Effector memory CD8-positive, alpha-beta T cell (primary cell): ENCODE measurements at places on chromosomes 2 and 18.
A peak's percentile ranks its signal among the peaks of the same experiment; 100 is the strongest.

DNA sequence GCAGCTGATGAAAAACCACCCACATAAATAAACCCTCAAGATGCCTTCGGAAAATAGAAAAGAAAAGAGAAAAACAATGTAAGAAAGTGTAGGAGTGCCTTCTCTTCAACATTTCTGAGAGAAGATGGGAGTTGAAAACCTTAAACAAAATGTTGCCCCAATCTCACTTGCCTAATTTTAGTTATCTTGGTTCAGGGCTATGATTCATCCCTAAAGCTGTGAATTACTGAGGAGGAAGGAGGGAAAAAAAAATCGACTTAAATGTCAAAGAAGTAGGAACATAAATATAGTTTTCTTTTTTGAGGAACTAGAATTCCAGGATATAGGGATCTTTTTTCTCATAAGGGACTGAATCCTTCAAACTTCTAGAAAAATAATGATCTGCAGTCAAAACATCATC lies 360.3 kb downstream of the TGIF1 start:
- peaks cover 3% of the 10 kb centered on the region for H3K27me3 ChIP-seq
- no peak overlapping the region for H3K27ac ChIP-seq
- no peaks in the 10 kb centered on the region for H3K4me1 ChIP-seq
- no peak for DNase-seq

DNA sequence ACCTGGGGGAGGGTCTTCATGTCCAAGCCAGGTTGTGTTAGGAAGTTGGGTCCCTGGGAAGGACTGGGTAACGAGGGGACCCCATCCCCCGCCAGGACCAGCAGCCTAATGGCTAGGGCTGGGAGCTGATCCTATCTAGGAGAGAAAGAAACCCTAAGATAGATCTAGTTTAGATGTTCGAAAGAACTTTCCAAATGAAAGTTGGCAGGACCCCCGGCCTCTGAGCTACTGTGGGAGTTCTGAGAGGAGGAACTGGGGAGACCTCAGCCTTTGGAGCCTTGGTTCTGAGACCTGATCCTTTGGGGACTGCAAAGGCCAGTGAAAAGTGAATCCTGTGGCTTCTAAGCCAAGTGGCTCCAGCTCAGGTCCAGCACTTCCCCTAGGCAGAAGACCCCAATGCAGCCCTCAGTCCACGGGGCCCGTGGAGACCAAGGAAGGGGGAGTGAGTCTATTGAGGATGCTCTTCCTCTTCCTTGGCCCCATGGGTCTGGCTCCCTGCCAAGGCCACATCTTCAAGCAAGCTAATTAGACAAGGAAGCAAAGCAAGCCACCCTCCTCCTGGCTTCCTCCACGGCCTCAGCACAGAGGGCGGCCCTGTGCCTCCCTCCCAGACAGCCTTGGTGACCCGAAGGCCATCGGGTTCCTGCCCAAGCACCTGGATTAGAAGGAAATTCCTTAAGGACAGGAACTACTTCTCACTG lies 23.5 kb downstream of the CCT7 start:
- no peaks in the 10 kb centered on the region for H3K27me3 ChIP-seq
- peaks cover 5% of the 10 kb centered on the region for H3K36me3 ChIP-seq
- DNase-seq, result no peak
- no peak overlapping the region for H3K4me3 ChIP-seq
- H3K4me1 ChIP-seq, result peaks cover 3% of the 10 kb centered on the region

DNA sequence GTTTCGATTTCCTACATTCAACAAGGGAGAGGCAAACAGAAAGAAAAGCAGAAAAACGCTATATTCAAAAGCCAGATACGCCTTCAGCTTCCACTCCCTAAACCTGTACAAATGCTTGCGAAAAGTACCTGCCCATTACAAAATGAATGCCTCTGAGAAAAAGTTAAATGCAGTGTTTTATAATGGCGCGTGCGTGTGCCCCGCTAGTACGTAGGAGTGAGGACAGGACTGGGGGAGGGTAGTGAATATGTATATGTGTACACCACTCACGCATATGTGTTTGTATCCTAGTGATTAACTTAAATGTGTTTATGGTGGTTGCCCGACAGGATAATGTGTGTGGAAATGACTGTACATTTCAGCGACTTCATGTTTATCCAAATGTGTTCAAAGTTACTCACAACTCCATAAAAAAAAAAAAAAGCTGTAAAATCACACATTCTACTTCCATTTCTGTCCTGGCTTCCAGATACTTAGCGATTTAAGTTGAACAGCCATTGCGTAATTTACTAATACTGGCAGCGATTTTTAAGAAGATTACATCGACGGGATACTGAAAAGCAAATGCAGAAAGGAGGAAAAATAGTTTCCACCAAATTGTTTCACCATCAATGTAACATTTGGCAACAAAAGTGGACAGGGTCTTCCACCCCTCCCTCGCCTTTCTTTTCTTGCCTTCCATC lies 1.3 kb downstream of the NEUROD1 start:
- H3K27ac ChIP-seq, result no peak overlapping the region
- no peak overlapping the region for H3K4me3 ChIP-seq
- H3K27me3 ChIP-seq, result peaks cover 77% of the 10 kb centered on the region
- DNase-seq, result no peak
- peaks cover 15% of the 10 kb centered on the region for H3K4me1 ChIP-seq
- no peaks in the 10 kb centered on the region for H3K36me3 ChIP-seq

GRCh38 chr18:8084160-8084559 lies 517.0 kb downstream of the PTPRM start:
- H3K4me3 ChIP-seq, result no peak overlapping the region
- no peak for DNase-seq
- H3K36me3 ChIP-seq, result peaks cover 9% of the 10 kb centered on the region
- no peaks in the 10 kb centered on the region for H3K4me1 ChIP-seq
- H3K27me3 ChIP-seq, result no peaks in the 10 kb centered on the region

DNA sequence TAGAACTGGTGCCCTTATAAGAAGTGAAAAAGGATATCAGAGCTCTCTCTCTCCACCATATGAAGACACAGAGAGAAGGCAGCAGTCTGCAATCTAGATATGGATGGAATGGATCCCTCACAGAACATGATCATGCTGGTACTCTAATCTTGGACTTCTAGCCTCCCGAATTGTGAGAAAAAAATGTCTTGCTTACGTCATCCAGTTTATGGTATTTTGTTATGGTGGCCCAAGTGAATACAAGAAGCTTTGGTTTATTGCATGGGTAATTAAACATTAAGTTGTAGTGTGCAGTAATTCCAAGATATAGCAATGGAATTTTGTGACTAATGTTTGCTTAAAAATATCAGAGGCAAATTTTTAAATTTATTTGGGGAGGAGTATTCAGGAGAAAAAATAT lies 1667.4 kb upstream of the SLC39A10 start:
- no peaks in the 10 kb centered on the region for H3K36me3 ChIP-seq
- H3K4me1 ChIP-seq, result no peaks in the 10 kb centered on the region
- no peak overlapping the region for H3K4me3 ChIP-seq
- no peak for DNase-seq

- H3K36me3 ChIP-seq, result peaks cover 3% of the 10 kb centered on the region
- H3K27me3 ChIP-seq, result peaks cover 34% of the 10 kb centered on the region
- no peak overlapping the region for H3K4me3 ChIP-seq
- H3K4me1 ChIP-seq, result no peaks in the 10 kb centered on the region
- no peak overlapping the region for H3K27ac ChIP-seq
These were observed 31.6 kb downstream of the CYP26B1 start for GRCh38 chr2:72116081-72116533.

- H3K27ac ChIP-seq, result no peak overlapping the region
- H3K36me3 ChIP-seq, result no peaks in the 10 kb centered on the region
- no peaks in the 10 kb centered on the region for H3K27me3 ChIP-seq
- H3K4me3 ChIP-seq, result no peak overlapping the region
These were observed 413.5 kb downstream of the ZNF516 start for GRCh38 chr18:76081536-76081935.

DNA sequence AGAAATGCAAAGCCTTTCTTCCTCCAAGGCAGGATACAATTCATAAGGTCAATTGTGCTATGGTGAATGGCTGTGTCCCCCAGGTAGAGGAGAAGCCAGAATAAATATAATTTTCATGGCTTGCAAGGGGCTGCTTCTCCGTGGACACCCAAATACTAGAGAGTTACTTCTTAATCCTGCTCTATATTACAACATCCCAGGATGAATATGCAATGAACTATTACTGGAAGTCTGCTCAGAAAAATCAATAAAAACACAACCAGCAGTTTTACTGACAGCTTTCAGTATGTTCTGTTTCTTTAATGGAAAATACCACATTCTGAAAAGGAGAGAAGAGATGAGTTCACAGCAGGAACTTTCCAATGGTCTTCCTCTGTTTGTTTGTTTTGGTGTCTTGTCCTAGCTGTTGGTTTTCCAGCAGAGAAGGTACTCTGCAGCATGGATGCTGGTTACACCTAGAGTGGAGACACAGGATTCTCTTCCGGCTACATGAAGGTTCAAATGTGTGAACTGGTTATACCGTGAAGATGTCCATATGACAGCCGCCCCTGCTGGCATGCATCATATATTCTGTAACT lies 213.0 kb downstream of the PID1 start:
- no peaks in the 10 kb centered on the region for H3K27me3 ChIP-seq
- no peak for DNase-seq
- H3K4me1 ChIP-seq, result no peaks in the 10 kb centered on the region
- no peak overlapping the region for H3K27ac ChIP-seq
- no peaks in the 10 kb centered on the region for H3K36me3 ChIP-seq

DNA sequence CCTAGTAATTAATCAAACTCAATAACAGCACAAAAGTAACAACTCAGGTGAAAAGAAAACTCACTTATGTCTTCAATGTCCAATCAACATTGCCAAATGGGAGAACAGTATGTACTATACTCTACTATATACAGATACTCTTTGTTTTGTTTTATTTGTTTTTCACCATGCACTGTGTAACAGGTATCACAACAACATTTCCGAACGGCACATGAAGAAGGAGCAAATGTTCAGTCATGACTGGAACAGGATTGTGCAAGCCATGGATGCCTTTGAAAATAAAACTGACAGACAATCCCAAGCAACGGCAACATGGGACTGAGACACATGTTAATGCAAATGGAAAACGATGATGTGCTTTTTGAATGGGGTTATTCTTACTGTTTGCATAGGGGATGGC lies 334.9 kb upstream of the THUMPD2 start:
- no peak overlapping the region for H3K27ac ChIP-seq
- H3K36me3 ChIP-seq, result no peaks in the 10 kb centered on the region
- DNase-seq, result no peak
- no peaks in the 10 kb centered on the region for H3K4me1 ChIP-seq

DNA sequence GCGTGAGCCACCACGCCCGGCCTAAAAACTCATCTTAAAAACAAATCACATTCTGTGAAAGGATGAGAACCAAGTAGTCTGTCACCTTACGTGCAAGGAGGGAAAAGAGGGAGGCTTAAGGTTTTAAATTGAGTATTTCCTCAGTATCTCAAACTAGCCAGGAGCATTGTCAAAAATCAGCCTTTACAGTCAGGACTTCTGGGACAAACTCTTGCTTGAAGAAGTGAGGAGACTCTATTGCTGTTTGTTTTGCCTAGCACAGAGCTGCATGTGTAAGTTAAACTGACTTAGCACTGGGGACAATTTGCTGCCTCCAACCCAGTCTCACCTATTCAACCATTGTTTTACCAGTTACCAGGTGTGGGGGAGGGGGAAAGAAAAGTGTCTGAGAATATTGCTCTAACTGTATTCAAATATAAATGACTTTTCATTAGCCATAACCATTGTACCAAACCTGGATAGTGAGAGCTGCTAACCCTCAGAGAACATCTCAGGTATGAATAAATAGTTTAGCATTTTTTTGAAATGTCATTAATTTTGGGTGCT lies 3.6 kb downstream of the INO80D start:
- no peak overlapping the region for H3K27ac ChIP-seq
- H3K4me3 ChIP-seq, result no peak overlapping the region
- peaks cover 38% of the 10 kb centered on the region for H3K4me1 ChIP-seq
- DNase-seq, result no peak

DNA sequence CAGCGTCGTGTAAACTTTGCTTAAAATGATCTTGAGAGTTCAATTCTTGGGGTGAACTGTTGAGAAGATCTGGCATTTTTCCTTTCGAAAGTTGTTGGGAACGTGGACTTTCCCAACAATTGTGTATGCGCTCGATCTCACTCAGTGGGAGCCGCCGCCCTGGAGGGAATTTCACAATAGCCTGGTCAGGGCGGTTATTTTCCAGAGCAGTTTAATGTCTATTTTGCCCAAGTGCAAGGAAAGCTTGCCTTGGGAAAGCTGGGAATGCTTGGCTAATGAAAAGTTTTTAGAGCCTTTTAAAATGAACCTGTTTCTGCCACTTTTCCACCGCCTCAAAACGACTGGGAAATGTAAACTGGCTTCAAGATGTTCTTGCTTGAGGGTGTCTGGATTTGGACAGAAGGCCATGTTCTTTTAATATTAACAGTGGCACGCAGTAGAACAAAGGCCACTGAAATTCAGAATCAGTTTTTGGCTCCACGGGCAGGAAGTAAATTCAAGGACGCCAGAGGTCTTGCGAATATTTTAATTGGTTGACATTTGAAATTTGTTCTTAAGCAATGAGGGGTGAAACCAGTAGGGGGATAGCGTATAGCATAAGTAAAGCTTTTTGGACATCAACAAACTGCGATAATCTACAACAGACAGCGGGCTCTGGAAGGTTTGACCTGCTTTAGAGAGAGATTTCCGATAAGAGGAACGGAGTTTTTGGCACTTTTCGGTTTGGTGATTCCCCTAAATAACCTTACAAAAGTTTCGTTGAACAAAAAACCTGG lies 1.2 kb downstream of the CFLAR start:
- peaks cover 42% of the 10 kb centered on the region for H3K4me1 ChIP-seq
- peaks cover 76% of the 10 kb centered on the region for H3K36me3 ChIP-seq
- DNase-seq, result peak; percentile 50
- H3K27me3 ChIP-seq, result no peaks in the 10 kb centered on the region
- H3K4me3 ChIP-seq, result peak overlapping the region; percentile 89
- H3K27ac ChIP-seq, result peak overlapping the region; percentile 100

DNA sequence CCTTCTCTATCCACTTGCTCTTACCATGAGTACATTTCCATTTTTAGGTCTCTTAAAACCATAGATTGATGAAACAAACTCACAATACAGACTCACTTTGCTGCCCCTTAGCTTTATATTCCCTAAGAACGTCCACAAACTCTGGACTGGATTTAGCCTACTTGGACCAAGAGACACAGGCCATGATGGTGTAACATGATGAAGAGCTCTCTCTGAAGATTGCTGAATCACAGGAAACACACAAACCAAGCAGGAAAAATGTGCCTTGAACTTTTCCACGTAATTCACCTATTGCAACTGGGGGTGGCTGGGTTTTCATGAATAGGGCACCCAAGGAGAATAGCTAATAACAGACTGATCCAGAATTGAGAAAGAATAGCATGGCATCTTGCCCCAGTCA lies 201.7 kb upstream of the RBBP8 start:
- H3K27ac ChIP-seq, result no peak overlapping the region
- no peak overlapping the region for H3K4me3 ChIP-seq
